ENCODE measurements at places on chromosomes 6 and 20. TPM values are rescaled to one million over a fixed set of nuclear protein-coding genes. Genes with fewer than 3 reads are reported as not detected.

GRCh38 chr6:73418081-73418741 is 23.6 kb downstream of the DDX43 start:
- H3K27ac ChIP-seq = no peak overlapping the region
- no peak overlapping the region for H3K4me3 ChIP-seq
- H3K4me1 ChIP-seq = no peaks in the 10 kb centered on the region
- no peaks in the 10 kb centered on the region for H3K36me3 ChIP-seq
- no peaks in the 10 kb centered on the region for H3K27me3 ChIP-seq

DNA sequence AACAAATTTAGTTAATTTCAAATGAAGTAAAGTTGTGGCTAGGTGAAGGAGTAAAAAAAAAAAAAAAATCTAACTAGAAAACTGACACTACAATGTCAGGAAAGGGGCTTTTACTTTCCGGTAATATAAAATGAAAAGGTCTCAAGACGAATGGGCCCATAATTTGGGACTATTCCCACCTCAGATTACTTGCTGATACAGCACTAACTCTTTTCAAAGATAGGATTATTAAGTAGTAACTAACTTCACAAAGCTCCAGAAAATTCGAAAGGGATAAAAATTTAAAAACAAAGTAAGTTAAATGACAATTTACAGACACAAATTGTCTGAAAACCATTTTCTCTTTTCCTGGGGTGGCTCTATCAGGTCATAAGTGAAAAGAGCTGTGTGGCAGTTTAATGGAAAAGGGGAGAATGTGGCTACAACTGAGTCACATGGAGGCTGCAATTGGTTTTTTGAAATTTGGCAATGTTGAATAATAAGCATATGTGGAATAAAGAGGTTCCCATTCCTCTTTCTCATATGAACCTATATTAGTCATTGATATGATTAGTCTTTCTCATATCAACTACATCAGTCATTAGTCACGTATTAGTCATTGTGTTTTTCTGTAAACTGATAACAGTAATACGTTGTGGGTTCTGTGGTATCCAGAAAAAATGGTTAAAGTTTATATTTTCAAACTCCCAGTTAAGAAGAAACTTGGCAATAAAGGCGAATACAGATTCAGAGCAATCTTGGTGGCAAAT is 78.0 kb downstream of the RWDD2A start:
- peak; percentile 59 for DNase-seq
- H3K4me3 ChIP-seq = no peak overlapping the region
- no peak overlapping the region for H3K27ac ChIP-seq
- H3K4me1 ChIP-seq = peaks cover 12% of the 10 kb centered on the region

DNA sequence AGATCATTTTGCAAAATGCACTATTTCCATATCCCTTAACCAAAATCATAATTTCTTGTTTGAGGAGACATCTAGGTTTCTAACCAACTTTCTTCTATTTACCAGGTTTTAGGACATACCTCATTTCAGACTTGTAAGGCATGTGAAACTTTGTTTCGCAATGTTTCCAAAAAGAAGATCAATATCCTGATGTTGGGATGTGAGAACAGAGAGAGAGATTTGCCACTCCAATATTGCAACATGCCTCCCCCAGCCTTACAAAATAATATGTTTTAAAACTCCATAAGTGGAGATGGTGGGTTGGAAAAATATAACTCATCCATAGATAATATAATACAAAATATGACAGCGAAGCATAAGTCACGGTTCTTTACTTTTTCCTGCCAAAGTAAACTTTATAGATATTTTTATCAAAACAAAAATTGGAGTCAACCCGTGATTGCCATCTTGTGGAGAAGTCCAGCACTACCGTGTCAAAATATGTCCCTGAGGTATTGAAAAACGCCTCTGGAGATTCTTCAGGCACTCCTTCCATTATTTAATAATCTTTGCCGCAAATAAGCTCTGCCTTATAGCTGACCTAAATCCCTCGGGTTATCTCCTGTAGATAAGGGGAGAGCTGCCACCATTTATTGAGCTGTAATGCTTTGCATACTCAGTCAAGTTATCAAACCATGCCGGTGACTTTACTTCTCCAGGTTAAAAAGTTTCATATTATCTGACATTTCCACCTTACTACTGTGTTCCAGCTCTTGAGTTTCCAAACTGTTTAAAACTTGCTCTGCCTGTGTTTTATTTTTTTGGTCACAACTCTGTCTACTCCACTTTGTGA is 534.2 kb downstream of the HACE1 start:
- peak; percentile 50 for DNase-seq
- peaks cover 18% of the 10 kb centered on the region for H3K4me1 ChIP-seq
- no peaks in the 10 kb centered on the region for H3K36me3 ChIP-seq
- peak overlapping the region; percentile 46 for H3K27ac ChIP-seq
- no peaks in the 10 kb centered on the region for H3K27me3 ChIP-seq
- peak overlapping the region; percentile 41 for H3K4me3 ChIP-seq

- peak overlapping the region; percentile 52 for H3K4me3 ChIP-seq
- H3K27ac ChIP-seq = no peak overlapping the region
- DNase-seq = peak; percentile 29
- H3K36me3 ChIP-seq = no peaks in the 10 kb centered on the region
- no peaks in the 10 kb centered on the region for H3K27me3 ChIP-seq
Observed at GRCh38 chr6:21478883-21479539, 114.5 kb upstream of the SOX4 start.

DNA sequence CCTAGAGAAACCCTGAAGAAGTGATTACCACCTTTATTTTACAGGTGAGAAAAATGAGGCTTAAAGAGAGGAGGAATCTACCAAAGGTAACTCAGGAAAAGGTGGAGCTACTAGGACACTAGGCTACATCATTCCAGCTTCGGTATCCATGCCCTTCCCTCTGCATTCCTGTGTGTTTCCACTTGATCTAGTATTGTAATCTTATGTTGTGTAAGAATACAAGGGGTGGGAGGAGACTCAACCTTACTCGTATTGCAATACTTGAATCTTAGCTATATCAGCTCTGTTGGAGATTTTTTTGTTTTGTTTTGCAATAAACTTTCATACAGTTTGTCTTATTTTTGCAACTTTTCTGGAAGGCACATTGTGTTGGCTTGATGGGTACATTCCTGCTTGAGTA is 742.4 kb downstream of the PTPRT start:
- H3K27ac ChIP-seq = no peak overlapping the region
- no peaks in the 10 kb centered on the region for H3K4me1 ChIP-seq
- no peaks in the 10 kb centered on the region for H3K27me3 ChIP-seq
- DNase-seq = no peak
- H3K36me3 ChIP-seq = no peaks in the 10 kb centered on the region

DNA sequence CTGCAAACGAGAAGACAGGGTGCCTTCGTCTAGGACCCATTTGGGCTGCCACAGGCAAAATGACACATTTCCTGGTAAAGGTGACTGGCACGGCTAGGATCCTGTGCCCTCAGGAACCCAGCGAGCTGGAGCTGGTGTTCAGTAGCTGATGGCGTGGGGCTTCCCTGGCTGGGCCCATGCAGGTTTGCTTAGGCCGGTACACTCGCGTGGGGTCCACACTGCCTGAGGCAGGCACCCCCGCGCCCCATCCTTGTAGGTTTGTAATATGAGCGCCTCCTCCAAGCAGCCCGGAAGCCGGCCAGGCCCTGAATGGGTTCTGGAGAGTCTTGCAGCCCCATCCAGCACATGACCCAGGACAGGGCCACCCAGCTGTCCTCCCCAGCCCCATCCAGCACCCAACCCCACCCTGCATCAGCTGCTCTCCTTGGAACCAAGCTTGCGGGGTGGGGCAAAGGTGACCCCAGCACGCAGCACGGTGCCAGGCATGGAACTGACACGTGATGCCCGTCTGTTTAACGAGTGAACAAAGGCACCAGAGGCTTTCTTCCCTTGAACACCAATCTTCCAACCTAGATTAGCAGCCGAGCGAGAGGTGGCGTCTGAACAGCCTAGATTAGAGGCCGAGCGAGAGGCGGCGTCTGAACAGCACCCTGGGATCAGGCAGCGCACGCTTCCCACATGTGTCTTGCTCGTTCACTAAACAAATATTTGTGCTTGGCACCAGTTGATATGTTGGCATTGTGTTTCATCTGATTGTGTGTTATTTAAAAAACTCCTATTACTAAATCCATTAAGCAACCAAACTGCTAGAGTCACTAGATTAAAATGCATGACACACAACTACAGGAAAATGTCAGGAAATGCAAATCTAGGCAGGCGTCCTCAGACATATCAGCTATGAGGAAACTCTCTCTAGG is 112.1 kb downstream of the DLL1 start:
- DNase-seq = peak; percentile 95
- no peaks in the 10 kb centered on the region for H3K36me3 ChIP-seq
- 0 out of 2 replicates have a peak overlapping the region, but pooled peaks have one; percentile 14 for H3K4me3 ChIP-seq
- H3K27ac ChIP-seq = peak overlapping the region; percentile 74
- H3K4me1 ChIP-seq = peaks cover 18% of the 10 kb centered on the region

- H3K27ac ChIP-seq = no peak overlapping the region
- no peak for DNase-seq
- no peaks in the 10 kb centered on the region for H3K27me3 ChIP-seq
- no peaks in the 10 kb centered on the region for H3K36me3 ChIP-seq
- H3K4me1 ChIP-seq = no peaks in the 10 kb centered on the region
Observed at GRCh38 chr6:164345327-164345726, 930.8 kb downstream of the QKI start.

GRCh38 chr6:8831366-8832152 is 396.2 kb upstream of the SLC35B3 start:
- no peak for DNase-seq
- H3K4me3 ChIP-seq = no peak overlapping the region
- H3K36me3 ChIP-seq = no peaks in the 10 kb centered on the region
- H3K4me1 ChIP-seq = no peaks in the 10 kb centered on the region

DNA sequence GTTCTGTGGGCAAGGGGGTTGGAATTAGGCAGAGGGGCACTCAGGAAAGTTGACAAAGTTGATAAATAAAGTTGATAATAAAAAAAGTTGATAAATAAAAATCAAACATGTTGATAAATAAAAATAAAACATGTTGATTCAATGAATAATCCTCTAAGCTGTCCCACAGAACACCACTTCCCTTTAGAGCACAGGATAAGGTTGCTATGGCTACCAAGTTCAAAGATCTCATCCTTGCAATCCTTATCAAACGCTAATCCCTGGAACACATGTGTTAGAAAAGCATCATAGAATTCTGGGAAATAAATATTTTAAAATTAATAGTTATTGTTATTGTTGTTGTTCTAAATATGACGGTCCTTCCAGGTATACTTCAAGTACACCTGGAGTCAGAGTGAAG is 33.9 kb downstream of the MBOAT1 start:
- H3K4me3 ChIP-seq = no peak overlapping the region
- no peaks in the 10 kb centered on the region for H3K36me3 ChIP-seq
- no peak for DNase-seq
- H3K4me1 ChIP-seq = no peaks in the 10 kb centered on the region
- no peaks in the 10 kb centered on the region for H3K27me3 ChIP-seq

GRCh38 chr20:36314734-36315544 is 8.8 kb downstream of the DLGAP4 start:
- H3K36me3 ChIP-seq = no peaks in the 10 kb centered on the region
- no peak overlapping the region for H3K27ac ChIP-seq
- no peak for DNase-seq
- H3K27me3 ChIP-seq = peaks cover 12% of the 10 kb centered on the region
- no peaks in the 10 kb centered on the region for H3K4me1 ChIP-seq

GRCh38 chr6:34745277-34746103 is 11.8 kb upstream of the SNRPC start:
- H3K27ac ChIP-seq = no peak overlapping the region
- H3K4me3 ChIP-seq = no peak overlapping the region
- H3K4me1 ChIP-seq = no peaks in the 10 kb centered on the region
- H3K36me3 ChIP-seq = no peaks in the 10 kb centered on the region
- no peaks in the 10 kb centered on the region for H3K27me3 ChIP-seq

- no peak overlapping the region for H3K4me3 ChIP-seq
- peaks cover 39% of the 10 kb centered on the region for H3K4me1 ChIP-seq
- no peaks in the 10 kb centered on the region for H3K36me3 ChIP-seq
- H3K27me3 ChIP-seq = no peaks in the 10 kb centered on the region
Observed at GRCh38 chr20:1832634-1833033, 62.6 kb upstream of the SIRPA start.

DNA sequence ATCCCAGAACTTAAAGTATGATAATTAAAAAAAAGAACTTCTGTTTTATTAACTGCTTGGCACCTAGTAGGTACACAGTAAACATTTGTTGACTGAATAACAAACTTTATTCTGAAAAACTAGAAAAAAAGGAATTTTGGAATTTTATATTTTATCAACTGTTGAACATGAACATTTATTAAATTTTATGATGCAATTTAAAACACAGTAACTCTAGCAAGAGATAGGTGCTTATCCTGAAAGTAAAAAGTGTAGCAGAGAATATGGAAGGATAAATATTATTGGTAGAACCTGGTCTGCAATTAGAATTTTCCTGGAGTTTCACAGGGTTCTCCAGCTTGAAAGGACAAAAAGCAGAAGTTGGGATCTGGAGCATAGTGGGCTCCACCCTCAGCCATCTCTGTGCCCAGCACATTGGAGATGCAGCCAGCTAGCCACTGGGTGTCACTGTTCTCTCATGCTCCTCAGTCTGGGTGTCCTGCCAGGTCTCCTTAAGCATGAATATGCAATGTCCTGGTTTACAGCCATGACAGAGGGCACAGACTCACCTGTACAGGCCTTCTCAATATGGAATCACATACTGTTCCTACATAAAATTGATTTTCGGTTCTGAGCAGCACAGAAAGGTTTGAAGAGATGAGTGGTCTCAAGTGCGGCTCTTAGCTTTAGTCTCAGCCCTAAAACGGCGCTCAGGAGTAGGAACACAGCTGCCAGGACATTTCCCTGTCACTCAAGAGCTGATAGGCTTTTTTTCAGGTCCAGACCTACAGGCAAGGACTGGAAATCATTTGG is 31.7 kb upstream of the IL20RA start:
- H3K27ac ChIP-seq = no peak overlapping the region
- no peaks in the 10 kb centered on the region for H3K36me3 ChIP-seq
- H3K27me3 ChIP-seq = peaks cover 4% of the 10 kb centered on the region
- no peak overlapping the region for H3K4me3 ChIP-seq
- H3K4me1 ChIP-seq = no peaks in the 10 kb centered on the region

- no peaks in the 10 kb centered on the region for H3K36me3 ChIP-seq
- no peak for DNase-seq
- no peak overlapping the region for H3K27ac ChIP-seq
Observed at GRCh38 chr6:148878683-148879082, 131.9 kb downstream of the UST start.

DNA sequence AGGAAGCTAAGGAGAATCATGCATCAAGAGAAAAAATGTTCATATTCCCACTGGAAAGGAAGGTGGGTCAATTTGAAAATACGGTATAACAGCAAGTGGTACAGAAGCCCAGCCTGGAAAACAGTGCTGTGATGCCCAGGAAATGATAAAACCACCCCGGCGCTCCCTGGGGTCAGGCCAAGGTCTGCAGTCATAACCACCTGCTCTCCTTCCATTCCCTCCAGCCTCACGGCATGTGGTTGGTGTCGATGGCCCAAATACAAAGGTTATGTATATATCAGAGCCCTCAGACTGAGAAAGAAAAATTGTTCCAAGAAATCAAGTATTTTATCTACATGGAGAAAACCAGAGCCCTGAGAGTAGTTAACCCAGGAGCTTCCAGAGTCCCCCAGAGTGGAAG is 208.1 kb upstream of the CDYL start:
- DNase-seq = no peak
- H3K4me1 ChIP-seq = peaks cover 12% of the 10 kb centered on the region
- H3K36me3 ChIP-seq = no peaks in the 10 kb centered on the region
- no peak overlapping the region for H3K4me3 ChIP-seq
- H3K27me3 ChIP-seq = no peaks in the 10 kb centered on the region

Gene SIM1
- total RNA-seq = 1.6 TPM

Gene ESR1
- not detected for total RNA-seq

Gene RCAN2
- 7.6 TPM for total RNA-seq

Gene PI3
- total RNA-seq = 1.5 TPM

Gene NCR2
- total RNA-seq = not detected
